EH (cell line): ENCODE measurements at places on chromosomes 4 and X.

DNA sequence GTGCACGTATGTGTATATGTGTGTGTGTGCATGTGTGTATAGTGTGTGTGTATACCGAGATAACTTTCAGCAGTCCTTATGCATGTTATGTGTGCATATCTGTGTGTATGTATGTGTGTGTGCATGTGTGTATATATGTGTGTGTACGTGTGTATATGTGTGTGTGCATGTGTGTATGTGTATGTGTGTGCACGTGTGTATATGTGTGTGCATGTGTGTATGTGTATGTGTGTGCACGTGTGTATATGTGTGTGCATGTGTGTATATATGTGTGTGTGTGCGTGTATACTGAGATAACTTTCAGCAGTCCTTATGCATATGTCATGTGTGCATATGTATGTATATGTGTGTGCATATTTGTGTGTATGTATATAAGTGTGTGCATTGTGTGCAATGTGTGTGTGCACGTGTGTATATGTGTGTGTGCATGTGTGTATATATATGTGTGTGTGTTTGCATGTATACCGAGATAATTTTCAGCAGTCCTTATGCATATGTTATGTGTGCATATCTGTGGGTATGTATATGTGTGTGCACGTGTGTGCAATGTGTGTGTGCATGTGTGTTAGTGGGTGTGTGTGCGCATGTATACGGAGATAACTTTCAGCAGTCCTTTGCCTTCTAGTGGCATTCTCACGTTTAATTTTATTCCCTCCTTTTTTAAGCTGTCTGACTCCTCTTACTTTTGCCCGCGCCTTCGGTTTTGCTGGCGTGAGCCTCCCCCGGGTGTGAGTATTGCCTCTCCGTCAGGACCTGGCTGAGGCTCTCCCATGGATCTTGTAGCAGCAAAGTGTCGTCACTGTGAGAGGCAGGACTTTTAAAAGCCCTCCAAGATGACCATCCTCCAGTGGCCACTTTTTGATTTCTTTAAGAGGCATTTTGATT is 99.6 kb upstream of the SHOX start:
- DNase-seq, result no peak

DNA sequence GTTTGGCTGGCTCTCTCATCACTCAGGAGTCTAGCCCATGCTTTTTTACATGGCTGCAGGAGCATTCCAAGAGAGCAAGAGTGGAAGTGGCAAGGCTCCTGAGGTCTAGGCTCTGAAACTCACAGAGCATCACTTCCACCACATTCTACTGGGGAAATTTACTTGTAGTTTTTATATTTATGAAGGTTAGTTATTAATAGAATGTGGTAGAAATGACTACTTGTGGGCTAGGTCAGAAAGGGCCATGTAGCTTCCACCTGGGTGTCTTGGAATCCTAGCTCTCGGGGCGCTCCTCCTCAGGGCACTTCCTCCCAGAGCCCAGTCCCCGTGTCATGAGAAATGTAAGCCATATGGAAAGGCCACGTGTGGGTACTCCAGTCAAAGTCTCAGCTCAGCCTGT is 127.0 kb upstream of the CASK start:
- no peak for DNase-seq

DNA sequence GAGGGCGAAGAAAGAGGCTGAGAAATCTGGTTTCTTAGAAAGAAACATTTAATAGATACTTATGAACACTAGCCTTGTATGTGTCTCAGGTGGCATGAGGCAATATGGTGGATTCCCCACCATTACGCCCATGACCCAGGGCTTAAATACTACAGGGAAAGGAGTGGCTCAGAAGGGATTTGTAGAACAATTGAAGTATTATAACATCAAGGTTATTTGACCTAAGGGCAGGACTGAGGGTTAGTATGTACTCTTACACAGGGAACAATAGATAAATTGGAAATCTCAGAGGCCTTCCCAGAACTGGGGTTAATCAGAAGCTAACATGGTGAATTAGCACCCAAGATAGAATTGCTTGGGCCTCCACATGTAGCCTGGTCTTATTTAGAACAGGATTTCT is 11.0 kb upstream of the USP46 start:
- DNase-seq, result no peak

GRCh38 chr4:109719604-109720003 is 10.3 kb downstream of the PLA2G12A start:
- no peak for DNase-seq

GRCh38 chr4:113828702-113829101 is 67.2 kb upstream of the CAMK2D start:
- no peak for DNase-seq

- peak; percentile 68 for DNase-seq
Observed at GRCh38 chrX:20362268-20363267, 95.9 kb upstream of the RPS6KA3 start.

DNA sequence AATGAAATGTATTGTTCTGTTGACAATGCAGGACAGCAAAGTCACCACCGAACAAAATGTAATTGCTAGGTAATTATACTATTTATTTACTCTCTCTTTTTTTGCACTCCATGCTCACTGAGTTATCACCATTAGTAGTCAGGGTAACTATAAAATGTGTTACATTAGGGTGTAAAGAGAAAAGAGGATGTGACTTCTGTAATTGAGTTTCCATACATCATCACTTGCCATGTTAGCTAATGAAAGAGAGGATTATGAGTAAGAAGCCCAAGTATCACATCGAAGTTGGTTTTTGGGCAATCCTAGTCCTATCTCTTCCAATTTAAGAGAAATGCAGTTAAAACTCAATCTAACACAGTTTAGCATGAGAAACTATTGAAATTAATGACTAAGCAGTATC is 7.6 kb downstream of the ZXDA start:
- DNase-seq, result no peak

DNA sequence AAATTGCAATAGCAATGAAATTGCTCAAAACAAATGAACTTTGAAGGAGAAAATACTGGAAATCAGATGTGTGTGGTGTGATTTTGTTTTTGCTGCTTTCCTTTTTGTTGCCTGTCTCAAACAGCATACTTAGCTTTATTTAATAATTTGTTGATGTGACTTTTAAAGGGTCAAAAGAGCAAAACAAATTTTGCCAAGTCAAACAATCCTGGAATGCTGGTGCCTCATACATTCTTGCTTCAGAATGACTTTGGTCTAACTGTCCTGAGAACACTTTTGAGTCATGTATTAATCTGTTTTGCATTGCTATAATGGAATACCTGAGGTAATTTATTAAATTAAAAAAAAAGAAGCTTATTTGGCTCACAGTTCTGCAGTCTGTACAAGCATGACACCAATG is 3.4 kb downstream of the PF4V1 start:
- DNase-seq, result peak; percentile 80

DNA sequence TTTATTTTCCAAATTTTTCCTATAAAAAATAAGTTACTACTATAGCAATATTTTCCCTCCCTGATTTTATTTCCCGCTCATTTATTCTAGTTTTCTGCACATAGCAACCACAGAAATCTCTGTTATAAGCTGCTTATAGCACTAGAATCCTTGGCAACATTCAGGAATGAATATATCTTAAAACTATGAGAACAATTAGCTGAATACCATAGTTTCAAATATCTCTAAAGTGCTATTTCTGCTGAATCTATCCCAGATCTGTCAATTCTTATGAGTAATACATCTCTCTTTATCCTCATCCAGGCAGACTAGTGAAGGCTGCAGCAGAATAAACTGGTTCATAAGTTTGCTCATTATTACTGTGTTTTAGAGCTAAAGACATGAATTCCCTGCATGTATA is 622.9 kb upstream of the DIPK2B start:
- peak; percentile 23 for DNase-seq

DNA sequence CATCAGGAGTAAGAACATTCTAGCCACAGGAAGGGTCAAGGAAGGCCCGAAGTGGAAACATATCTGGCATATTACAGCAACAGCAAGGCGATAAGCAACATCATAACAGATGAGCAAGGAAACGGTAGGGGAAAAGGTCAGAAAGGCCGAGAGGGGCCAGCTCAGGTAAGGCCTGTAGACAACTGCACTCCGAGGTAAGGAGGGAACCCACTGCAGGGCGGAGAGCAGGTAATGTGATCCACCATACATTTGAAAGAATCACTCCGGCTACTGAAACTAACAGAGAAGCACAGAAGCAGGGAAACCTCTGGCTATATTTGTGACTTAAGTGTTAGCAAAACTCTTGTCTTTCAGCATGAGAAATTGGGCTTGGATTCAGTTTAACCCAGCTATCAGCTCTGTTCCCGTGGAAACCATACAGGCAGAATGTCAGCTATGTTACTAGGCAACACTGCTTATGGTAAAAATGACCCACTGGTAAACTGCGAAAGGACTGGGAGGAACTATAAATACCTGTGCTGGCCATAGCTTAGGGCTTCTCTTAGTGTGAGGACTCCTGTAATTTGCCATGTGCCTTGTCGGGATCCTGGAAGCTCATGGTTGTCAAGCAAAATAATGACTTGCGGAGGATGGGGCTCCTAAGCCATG is 31.0 kb downstream of the FRYL start:
- no peak for DNase-seq

- peak; percentile 68 for DNase-seq
Observed at GRCh38 chrX:17459008-17459611, 84.1 kb downstream of the NHS start.

DNA sequence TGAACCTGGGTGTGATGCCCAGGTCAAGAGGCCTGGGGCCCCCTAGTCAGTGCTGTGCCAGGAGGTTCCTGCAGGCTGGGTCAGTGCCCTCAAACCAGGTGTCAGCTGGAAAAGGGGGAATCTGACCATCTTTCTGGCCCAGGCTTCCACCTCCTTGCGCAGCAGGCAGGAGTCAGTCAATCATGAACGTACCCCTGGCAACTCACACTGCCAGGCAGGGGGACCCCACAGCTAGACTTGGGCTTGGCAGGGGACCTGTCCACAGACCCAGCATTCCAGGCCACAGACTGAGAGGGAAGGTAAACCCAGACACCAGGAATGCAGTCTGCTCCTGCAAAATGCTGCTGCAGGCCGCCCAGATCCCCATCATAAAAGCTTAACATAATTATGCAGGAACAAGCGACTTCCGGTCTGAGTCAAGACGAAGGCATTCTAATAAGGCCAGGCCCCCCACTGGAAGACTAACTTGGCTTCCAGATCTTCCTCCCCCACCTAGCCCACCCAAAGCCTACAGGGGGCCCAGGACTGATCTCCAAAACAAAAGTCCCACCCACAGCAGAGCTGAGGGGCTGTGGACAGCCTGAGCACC is 156.3 kb downstream of the BCOR start:
- DNase-seq, result peak; percentile 61

DNA sequence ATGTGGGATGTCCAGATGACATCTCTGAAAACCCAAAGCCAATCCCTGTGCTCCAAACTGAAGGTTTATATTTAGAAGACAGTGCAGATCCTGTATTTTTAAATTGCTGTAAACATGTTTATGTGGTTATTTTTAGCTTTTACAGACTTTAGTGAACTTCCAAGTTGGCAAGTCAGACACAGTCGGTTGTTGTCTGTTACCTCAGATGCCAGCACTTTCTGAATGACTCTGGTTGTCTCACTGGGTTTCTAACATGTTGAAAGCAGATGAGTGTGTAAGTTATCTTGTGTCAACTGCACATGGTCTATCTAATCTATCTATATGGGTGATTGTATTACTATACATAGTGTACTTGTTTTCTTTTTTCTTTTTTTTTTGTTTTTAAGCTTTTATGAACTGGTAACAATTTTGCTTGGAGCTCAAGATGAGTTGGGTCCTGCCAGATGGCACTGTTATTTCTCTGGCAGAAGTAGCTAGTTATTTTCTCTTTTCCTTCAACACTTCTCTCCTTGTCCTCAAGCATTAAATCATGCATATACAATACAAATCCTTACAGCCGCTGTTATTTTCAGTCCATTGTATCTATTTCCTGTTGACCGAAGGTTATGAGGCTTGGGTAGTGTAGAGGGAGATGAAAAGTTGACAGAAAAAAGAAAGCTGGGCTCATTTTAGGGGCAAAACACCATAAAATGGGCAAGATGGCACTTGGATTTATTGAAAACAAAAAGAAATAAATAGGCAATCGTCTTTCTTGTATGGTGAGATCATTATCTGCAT is 66.3 kb downstream of the GAB1 start:
- DNase-seq, result no peak

DNA sequence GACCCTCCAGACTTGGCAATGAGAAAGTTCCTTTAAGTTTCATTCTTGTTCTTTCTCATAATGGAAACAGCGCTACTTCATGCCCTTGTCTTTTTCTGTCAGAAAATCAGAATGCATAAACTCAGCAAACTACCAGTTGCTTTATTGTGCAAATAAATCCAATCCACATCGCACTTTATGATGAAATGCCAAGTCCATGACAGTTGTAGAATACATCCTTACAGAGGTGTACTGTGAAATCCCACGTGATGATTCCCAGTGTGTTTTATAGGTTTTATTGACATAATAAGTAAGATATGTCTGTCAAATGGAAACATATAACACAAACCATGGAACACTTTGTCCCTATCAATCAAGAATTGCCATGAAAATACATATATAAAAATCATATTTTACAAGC is 295.0 kb downstream of the PCDH7 start:
- DNase-seq, result no peak

DNA sequence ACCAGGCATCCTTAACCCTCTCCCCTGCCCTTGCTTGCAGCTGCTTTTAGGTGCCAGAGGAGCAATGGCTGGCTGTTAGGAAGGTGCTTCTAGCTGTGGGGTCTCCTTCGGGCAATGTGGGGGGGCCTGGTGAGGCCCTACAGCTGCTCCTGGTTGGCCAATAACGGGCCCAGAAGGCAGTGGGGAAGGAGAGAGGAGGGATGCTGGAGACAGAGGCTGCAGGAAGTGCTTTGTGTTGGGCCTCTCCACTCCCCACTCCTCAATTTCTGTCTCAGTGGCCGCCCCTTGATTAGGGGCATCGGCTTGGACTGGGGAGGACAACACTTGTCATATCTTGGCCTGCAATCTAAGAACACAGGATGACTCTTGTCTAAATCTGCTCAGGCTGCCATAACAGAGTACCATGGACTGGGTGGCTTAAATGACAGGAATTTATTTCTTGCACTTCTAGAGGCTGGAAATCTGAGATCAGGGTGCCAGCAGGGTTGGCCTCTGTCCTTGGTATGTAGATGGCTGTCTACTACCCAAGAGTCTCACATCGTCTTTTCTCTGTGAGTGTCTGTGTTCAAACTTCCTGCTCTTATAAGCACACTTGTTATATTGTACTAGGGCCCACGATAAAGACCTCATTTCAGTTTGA is 374.3 kb downstream of the MID1IP1 start:
- no peak for DNase-seq

DNA sequence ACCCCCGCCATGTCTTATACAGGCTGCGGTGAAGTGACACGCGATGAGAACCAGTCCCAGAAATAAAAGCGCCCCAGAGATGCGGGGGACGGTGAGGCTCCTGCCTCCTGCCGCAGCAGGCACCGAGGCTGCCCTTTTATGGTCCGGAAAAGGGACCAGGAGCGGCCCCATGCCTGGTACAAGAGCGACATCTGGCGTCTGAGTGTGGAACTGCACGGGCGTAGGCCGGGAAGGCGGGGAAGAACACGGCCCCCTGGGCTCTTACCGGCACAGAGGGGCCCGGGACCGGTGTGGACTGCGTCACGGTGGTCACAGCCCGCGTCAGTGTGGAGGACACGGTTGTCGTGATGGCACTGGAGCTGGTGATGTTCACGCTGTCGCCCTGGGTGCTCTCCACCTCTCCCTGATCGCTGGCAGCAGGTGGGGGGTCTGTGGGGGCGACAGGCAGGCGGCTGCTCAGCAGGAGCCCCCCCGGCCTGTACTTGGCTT is 8.9 kb upstream of the RENBP start:
- DNase-seq, result peak; percentile 72

- DNase-seq, result no peak
Observed at GRCh38 chr4:102868153-102868780, 525 bp upstream of the CISD2 start.

- no peak for DNase-seq
Observed at GRCh38 chr4:133866328-133866699, 335.3 kb downstream of the PABPC4L start.
